ENCODE measurements at places on chromosomes 16 and 17. TPM values are rescaled to one million over a fixed set of nuclear protein-coding genes. Genes with fewer than 3 reads are reported as not detected.

Gene KRT27
- total RNA-seq: 0.55 TPM

Gene KRT40
- not detected for total RNA-seq

Gene PMFBP1
- total RNA-seq: 0.47 TPM

DNA sequence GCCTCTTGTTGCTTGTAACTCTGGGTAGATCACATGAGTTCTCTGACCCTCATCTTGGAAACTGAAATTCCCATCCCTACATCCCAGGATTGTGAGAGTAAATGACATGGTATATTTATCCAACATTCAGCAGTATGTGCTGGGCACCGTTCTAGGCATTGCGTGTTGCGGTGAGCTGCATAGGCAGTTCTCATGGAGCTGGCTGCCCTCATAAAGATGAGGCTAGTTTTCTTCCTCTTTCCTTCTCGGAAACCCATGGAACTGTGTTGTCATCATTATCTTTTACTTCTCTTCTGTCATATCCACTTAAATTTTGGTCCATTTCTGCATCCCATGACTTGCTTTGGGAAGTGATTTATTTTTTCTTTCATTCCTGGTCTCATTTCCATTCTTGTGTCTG is 17.2 kb downstream of the CMIP start:
- DNase-seq: no peak

- DNase-seq: no peak
These were observed 15.1 kb upstream of the BAIAP2 start for GRCh38 chr17:81019563-81020442.

- no peak for DNase-seq
These were observed 61.5 kb downstream of the SLC6A2 start for GRCh38 chr16:55717326-55717725.

- DNase-seq: no peak
These were observed 45.9 kb downstream of the KANSL1 start for GRCh38 chr17:46147296-46147695.

DNA sequence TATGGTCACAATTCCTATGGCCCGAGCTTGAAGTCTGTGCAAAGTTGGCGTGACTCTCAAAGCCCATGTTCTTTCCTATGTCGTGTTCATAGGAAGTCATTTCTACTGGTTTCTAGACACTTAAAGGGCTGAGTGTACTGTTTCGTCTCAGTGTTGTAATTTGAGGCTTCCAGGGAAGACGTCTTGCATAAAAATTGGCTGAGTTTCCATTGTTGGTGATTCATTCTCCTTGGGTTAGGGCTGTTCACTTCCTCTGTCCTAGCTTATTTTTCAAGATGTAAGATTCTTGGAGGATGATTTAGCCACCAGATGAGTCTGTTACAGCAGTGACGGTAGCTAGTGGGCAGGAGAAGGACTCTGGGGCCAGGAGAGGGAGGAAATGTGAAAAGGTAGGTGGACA is 43.1 kb downstream of the PIK3R5 start:
- no peak for DNase-seq

GRCh38 chr16:25691519-25692091 is at the start of gene HS3ST4:
HS3ST4 (plus strand) TSS chr16:25691959.
- DNase-seq: no peak

- no peak for DNase-seq
These were observed 138.3 kb downstream of the UTP18 start for GRCh38 chr17:51398687-51399086.
